Aorta (tissue), 5 donors: ENCODE measurements at places on chromosomes 2 and 18. TPM values are rescaled to one million over a fixed set of nuclear protein-coding genes. Genes with fewer than 3 reads are reported as not detected.

The TNFRSF11A gene
- 9.1 TPM for total RNA-seq

The KCNIP3 gene
- 10.7 TPM for total RNA-seq

- no peaks in the 10 kb centered on the region for H3K4me1 ChIP-seq
- H3K27me3 ChIP-seq = peaks cover 2% of the 10 kb centered on the region
- H3K4me3 ChIP-seq = no peak overlapping the region
- no peaks in the 10 kb centered on the region for H3K36me3 ChIP-seq
Measured at GRCh38 chr2:216300906-216301305, 71.4 kb downstream of the MARCHF4 start.

- no peaks in the 10 kb centered on the region for H3K27me3 ChIP-seq
- no peak overlapping the region for H3K4me3 ChIP-seq
- no peaks in the 10 kb centered on the region for H3K4me1 ChIP-seq
- DNase-seq = no peak
- no peak overlapping the region for H3K27ac ChIP-seq
Measured at GRCh38 chr2:78201064-78201575, 678.9 kb upstream of the LRRTM4 start.
